ENCODE measurements at places on chromosomes 12 and 14.

GRCh38 chr12:128959901-128960300, 106.6 kb downstream of the GLT1D1 start:
- no peak for DNase-seq

DNA sequence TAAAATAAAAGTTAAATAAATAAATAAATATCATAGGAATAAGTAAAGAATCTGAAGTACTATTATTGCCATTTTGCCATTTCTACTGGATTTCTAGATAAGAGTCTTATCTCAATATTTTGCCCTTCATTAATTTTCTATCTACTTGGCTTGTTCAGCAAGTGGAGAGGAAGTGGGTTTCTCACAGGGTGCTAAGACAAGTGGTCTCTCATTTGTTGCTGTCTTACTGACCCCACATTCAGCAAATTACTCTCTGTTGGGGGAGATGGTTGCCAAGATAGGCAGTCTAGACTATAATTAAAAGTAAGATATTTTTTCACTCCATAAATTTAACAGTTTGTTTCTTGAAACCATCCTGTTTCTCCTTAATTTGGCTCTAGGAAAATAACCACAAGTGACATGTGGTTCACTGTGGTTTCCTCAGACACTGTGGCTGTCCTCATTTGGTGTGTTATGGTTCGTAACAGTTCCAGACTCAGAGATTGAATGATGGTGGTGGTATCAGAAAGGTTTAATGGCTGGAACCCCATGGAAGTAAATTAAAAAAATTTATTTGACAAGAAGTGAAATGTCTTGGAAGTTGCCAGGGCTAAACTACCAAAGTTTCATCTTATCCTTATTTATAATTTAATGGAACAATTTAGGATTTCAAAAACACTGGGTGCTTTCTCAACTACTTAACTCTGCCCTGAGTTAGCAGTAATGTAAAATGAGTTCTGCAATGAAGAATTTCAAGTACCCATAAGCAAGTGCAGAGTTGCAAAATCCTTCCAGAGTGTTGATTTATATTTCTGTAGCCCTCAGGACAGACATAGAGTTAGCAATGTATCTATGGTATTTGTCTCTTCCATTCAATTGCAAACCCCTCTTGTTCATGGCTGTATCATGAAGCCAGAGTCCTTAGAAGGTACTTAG, 214.8 kb downstream of the MSRB3 start:
- no peak for DNase-seq

DNA sequence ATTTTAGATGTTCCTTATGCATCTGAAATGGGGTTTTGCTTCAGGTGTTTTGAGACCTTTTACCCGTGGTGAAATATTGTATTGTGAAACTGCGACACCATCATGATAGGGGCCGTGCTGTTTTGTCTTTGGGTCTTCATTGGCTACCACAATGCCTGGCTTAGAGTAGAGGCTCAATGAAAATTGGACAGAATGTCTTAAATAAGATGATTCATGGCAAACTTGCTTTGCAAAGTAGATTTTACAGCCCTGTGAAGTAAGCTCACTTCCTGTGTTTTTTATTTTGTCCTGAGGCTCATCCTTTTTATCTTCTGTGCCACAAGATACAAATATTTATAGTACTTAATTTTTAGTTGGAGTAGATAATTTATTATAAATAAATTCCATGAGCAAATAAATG, 111.3 kb upstream of the FRMD6 start:
- no peak for DNase-seq

DNA sequence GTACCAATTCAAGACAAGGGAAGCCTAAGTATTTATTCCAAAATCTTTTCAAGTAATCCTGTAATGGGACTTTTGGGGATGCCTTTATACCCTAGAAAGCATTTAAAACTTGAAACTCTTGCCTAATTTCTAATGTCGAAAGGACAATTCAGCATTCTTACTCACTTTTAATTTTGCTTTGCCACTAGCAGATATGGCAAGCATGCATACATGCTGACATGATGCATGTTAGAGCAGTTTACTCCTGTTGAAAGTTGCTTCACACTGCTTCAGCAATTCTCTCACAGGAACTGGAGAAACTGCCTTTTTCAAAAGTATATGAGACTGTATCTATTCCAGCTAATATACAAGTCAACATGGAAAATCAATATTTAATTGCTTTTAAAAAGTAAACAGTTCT, 79.9 kb downstream of the TAOK3 start:
- DNase-seq: no peak

DNA sequence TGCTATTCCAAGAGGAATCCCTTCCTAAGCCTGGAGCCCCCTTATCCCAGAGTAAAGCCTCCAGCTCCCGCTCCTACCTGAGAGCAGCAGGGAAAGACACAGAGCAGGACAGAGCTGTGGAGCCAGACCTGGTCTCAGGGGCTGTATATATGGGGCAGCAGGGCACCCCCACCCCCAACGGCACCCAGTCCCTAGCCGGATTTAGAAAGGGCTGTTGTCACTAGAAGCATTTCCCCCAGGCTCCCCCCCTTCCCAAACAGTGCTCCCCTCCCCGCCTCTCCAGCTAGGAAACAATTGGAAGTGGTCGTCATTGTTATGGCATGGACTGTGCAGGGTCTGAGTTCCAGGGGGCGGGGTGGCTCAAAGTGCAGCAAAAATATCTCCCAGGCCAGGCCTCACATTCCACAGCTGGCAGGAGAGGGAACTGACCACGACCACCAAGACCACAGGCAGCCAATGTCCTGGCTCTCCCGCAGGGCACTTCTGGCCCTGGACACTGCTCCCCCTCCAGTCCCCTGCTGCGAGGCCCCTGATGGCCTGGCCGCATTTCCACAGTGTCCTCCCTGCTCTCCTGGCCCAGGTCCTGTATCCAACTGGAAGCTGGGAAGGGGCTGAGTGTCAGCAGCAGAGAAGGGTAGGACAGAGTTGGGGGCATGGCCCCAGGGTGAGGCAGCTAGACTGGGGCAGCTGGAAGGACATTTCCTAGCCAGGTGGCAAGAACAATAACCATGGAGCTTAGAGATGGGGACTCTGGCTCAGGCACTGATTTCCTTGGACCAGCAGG, at the start of gene MYH7:
MYH7 (minus strand) TSS at position 118 of the 784 bp plus-strand sequence. CDS start 1,928 bp downstream, outside the sequence.
- DNase-seq: no peak

DNA sequence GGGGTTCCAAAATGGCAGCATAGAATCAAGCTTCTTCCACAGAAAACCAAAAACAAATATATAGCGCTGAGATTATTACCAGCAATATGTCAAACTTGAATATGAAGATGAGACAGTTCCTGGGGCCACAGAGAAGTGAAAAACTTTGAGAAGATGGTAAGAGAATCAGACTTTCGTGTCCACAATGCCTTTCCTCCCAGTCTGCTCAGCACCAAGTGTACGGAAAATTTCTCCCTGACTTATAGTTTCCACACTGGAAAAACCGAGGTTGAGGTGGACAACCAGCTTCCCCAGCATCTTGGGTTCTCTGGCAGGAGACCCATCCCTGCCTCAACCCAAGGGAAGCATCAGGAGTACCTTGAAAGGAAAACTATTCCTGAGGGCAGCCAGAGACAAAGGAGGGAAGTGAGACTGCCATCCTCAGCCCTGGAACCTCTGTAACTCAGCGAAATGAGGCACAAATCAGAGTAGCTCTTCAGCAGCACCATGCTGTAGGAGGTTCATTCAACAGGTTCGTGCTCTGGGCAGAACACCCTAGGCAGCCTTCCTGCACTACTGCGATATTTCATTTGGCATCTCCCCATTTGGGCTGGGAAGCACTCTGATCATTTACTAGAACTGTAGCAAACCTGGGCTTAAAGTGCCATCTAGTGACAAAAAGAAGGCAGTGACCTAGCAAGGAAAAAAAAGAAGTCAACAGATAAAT, 52.4 kb upstream of the CAPRIN2 start:
- no peak for DNase-seq

DNA sequence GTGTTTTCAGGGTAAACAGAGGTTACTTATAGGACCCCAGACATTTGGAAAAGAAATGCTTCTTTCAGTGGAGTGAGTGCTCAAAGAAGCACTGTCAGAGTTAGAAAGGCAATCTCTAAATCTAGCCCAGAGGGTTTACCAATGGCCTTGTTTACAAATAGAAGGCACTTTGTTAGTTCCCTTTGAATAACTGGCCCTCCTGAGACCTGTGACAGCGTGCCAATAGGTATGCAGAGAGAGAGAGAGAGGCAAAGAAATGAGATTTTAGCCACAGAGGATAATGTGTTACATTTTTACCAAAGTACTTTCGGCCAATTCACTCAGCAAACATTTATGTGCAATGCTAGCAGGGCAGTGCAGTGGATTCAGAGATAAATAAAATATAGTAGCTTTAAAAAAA, 41.9 kb downstream of the TPH2 start:
- DNase-seq: no peak

GRCh38 chr12:64190140-64190539, 32.0 kb downstream of the KICS2 start:
- no peak for DNase-seq

GRCh38 chr12:13976880-13977279, 4.5 kb downstream of the GRIN2B start:
- no peak for DNase-seq

DNA sequence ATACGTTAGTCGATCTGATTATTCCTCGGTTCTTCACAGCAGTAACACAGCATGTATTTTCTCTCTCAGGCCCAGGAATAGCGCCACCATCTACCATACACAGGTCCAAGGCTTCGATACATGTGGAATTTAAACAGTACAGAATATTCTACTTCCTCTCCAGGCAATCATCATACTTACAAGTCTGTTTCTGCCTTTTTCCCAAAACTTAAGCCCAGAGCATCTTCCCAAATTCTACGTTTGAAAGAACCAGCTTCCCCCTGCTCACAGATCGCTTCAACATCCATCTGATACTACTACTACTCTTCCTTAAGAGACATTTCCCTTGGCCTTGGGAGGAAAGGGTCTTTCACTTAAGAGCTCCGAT, 626 bp downstream of the TXNDC16 start:
- peak; percentile 27 for DNase-seq

DNA sequence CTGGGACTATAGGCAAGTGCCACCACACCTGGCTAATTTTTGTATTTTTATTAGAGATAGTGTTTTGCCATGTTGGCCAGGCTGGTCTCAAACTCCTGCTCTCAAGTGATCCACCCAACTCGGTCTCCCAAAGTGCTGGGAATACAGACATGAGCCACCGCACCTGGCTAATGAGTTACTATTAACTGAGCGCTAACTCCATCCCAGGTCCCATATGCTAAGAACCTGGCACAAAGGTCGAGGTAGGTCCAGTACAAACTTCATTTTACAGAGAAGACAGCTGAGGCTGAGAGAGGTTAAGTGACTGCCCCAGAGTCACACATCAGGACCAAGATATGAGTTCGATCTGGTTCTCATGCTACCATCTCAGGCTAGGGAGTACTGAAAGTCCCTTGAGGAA, 4.5 kb upstream of the PLA2G1B start:
- DNase-seq: no peak

- no peak for DNase-seq
These were observed 702.7 kb downstream of the TMTC2 start for GRCh38 chr12:83389237-83389996.

- no peak for DNase-seq
These were observed 142.5 kb downstream of the SMOC1 start for GRCh38 chr14:70021548-70022220.

GRCh38 chr14:54568821-54569595, 2.1 kb downstream of the SAMD4A start:
- DNase-seq: no peak

- no peak for DNase-seq
These were observed 2.6 kb downstream of the NAP1L1 start for GRCh38 chr12:76081909-76082308.

DNA sequence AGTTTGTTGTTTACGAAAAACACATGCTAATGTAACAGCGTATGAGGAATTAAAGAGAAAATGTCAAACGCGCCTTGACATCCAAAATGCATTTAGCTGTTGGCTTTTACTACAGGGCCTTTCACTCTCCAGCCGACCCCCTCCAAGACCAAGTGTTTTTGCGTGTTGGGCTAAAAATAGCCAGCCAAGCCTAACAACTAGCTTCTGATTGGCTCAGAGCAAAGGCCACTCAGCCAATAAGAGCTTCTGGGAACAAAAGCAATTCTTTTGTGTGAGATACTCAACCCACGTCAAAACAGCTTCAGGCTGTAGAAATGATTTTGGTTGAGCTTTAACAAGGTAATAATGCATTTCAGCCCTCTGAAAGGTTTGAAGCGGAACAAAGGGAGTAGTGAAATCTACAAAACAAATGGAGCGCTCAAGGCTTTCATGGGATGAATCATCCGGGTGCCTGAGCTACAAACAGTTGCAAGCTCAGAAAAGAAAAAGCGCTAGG, 198.7 kb upstream of the DCN start:
- DNase-seq: no peak

DNA sequence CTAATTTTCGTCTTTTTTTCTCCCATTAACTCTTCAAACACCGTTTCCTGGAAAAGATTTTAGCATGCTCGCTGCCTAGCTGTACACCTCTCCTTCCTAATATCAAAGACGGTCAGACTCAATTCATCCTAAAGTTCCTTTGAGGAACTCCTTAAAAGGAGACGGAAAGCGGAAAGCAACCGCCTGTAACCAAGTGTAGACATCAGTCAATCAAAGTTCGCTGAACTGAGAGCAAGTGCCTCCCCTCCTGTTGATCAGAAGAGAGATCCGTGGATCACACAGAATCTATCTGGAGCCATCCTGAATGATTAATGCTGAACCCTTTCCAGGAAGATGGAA, 412 bp upstream of the TEP1 start:
- no peak for DNase-seq

DNA sequence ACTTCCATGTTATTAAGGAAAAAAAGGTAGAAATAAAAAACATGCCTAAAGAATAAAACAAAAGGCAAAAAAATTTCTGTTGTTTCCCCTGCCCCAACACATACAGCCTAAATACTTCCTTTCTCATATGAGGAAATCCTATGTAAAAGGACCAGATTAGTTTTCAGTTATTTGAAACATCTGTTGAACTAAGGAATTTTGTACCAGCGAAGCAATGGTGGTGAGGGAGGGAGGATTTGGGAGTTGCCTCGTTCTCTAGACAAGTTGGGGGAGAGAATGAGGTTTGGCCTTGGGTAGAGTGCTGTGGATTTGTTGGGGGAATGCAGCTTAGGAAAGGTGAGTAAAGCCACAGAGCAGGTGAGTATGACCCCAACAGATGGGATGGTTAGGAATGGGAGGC, 141.5 kb upstream of the RFLNA start:
- DNase-seq: no peak

- DNase-seq: no peak
These were observed 140.5 kb downstream of the PRKCH start for GRCh38 chr14:61461808-61462275.
